ENCODE measurements at places on chromosomes 3 and 15. TPM values are rescaled to one million over a fixed set of nuclear protein-coding genes. Genes with fewer than 3 reads are reported as not detected.

GRCh38 chr3:128423525-128424147, 43.1 kb downstream of the DNAJB8 start:
- H3K27ac ChIP-seq, result no peak overlapping the region
- peaks cover 9% of the 10 kb centered on the region for H3K27me3 ChIP-seq
- H3K36me3 ChIP-seq, result no peaks in the 10 kb centered on the region
- H3K4me1 ChIP-seq, result no peaks in the 10 kb centered on the region
- no peak overlapping the region for H3K4me3 ChIP-seq

DNA sequence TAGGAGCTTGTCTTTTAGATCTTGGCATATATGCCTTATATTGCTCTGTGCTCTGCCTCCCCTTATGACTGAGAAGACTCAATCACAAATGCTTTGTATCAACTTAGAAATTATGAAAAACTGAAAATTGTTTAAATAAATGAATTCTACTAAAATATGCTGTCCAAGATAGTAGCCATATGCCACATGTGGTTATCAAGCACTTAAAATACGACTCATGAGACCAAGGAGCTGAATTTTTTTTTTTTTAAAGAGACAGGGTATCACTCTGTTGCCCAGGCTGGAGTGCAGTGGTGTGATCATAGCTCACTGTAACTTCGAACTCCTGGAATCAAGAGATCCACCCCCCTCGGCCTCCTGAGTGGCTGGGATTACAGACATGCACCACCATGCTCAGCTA, 118.3 kb downstream of the RFTN1 start:
- H3K4me1 ChIP-seq, result no peaks in the 10 kb centered on the region
- no peak overlapping the region for H3K4me3 ChIP-seq
- H3K27ac ChIP-seq, result peak overlapping the region; percentile 6
- no peaks in the 10 kb centered on the region for H3K36me3 ChIP-seq
- no peak for DNase-seq

DNA sequence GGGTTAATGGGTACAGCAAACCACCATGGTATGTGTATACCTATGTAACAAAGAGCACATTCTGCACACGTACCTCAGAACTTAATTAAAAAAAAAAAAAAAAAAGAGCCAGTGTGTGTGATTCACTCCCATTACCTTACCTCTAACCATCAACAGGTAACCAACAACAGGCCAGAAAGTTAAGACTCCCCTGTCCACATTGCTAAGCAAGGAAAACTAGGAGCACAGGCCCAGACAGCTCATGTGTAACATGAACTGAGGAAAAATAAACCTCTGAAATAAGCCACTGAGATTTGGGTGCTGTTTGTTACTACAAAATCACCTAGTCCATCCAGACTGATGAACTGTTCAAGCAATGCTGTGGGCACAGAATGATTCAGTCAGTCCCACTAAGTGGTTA, 6.0 kb downstream of the KATNBL1 start:
- no peaks in the 10 kb centered on the region for H3K36me3 ChIP-seq
- no peak overlapping the region for H3K27ac ChIP-seq
- DNase-seq, result no peak
- no peak overlapping the region for H3K4me3 ChIP-seq
- H3K27me3 ChIP-seq, result no peaks in the 10 kb centered on the region
- peaks cover 18% of the 10 kb centered on the region for H3K4me1 ChIP-seq

GRCh38 chr3:18812316-18812715, 336.0 kb upstream of the KCNH8 start:
- H3K4me1 ChIP-seq, result no peaks in the 10 kb centered on the region
- H3K27ac ChIP-seq, result no peak overlapping the region
- no peak for DNase-seq
- no peaks in the 10 kb centered on the region for H3K27me3 ChIP-seq
- no peak overlapping the region for H3K4me3 ChIP-seq

DNA sequence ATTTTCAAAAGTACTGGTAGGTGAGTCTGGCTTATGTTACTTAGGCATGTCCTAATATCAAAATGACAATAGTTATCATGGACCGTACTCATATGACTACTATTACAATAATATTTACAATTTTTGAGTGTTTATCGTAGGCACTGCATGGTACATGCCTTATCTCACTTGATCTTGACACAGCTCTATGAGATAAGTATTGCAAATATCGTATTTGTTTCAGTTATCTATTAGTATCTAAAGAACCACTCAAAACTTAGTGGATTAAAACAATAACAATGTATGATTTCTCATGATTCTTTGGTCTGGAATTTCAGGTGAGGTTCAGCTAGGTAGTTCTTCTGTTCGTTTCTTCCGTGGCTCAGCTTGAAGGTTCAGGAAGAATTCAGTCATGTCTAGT, 59.7 kb upstream of the XCR1 start:
- DNase-seq, result no peak
- H3K4me3 ChIP-seq, result no peak overlapping the region
- H3K4me1 ChIP-seq, result peaks cover 35% of the 10 kb centered on the region
- no peaks in the 10 kb centered on the region for H3K27me3 ChIP-seq
- H3K36me3 ChIP-seq, result no peaks in the 10 kb centered on the region

DNA sequence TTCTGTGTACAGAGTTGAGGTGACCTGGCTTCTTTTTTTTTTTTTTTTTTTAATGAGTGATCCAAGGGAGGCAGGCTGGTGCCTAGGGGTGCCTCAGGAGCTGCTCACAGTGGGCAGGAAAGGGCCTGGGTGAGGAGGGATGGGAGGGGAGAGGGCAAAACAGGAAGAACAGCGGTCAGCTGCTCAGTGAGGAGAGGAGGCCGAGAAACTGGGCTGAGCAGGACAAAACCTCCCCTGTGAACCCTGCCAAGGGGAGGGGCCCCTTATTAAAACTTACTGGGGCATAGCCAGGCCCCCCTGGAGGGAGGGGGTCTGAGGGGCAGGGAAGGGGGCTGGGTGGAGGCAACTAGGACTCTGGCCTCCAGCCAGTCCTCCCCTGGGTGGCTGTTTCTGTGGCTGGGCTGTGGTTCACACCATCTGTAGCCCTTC, 3.5 kb downstream of the PLEKHO2 start:
- H3K4me1 ChIP-seq, result peaks cover 89% of the 10 kb centered on the region
- no peaks in the 10 kb centered on the region for H3K27me3 ChIP-seq
- H3K36me3 ChIP-seq, result peaks cover 26% of the 10 kb centered on the region
- peak; percentile 85 for DNase-seq
- H3K27ac ChIP-seq, result peak overlapping the region; percentile 96

DNA sequence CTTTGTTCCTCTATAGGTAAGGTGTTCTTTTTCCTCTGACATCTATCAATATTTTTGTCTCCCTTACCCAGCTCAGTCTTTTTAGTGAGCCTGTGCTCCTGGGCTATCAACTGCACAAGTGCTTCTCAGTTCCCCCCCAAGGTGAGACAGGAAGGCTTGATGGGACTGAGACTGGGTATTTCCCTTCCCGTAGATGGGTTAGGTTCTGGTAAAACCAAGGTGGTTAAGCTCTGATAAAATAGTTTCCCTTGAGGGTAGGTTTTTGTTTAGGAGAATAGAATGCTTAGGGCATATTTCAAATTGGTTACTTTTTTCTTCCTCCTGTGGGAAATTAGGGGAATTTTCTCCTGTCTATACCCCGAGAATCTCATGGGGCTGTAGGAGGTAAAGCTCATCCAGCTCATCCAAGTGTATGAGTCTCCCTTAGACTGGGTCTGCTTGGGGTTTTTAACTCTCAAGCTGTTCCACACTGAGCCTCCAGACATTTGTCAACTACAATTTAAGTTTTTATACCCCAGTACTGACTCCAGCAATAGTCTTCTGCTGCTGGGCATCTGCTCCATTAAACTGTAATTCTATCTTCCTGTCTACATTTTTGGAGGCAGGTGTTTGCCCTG, 44.9 kb downstream of the OXSR1 start:
- H3K36me3 ChIP-seq, result peaks cover 7% of the 10 kb centered on the region
- H3K4me1 ChIP-seq, result peaks cover 6% of the 10 kb centered on the region
- H3K27me3 ChIP-seq, result no peaks in the 10 kb centered on the region
- H3K4me3 ChIP-seq, result no peak overlapping the region

DNA sequence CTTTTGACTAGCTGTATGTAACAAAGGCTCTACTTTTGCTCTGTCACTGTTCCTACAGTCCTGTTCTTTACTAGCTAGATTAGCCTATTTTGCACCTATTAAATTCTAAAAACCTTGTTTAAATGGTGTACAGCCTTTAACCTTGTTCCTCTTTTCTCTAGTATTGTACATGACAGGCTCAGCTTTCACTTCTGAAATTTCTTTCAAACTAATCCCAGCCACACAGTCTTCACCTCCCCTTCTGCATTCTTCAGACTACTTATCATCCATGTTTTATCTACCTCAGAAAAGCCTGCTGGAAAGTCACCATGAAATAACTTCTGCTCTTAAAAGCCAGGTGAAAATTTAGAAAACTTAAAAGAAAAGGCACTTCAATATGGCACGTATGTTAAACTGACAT, 122.4 kb downstream of the NECTIN3 start:
- no peaks in the 10 kb centered on the region for H3K4me1 ChIP-seq
- H3K27ac ChIP-seq, result no peak overlapping the region
- no peaks in the 10 kb centered on the region for H3K27me3 ChIP-seq
- H3K4me3 ChIP-seq, result no peak overlapping the region
- no peak for DNase-seq
- H3K36me3 ChIP-seq, result no peaks in the 10 kb centered on the region

DNA sequence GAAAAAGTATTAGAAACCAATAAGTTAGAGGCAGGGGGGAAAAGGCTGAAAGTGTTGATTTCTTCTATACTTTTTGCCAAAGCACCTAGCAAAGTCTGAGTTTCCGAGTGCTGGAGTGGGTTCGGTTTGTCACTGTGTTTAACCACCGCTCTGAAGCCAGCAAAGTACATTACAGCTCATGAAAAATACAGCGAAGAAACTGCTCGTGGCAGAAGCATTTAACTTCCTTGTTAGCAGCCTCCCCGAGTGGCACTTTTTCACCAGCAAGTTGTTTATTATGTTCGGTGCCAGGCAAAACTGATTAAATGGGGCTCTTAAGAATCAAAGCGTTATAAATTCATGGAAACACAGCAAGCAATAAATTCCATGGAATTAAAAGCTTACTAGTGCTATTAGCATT, 313.6 kb downstream of the FOXP1 start:
- no peak for DNase-seq
- H3K27ac ChIP-seq, result no peak overlapping the region
- H3K4me3 ChIP-seq, result no peak overlapping the region
- no peaks in the 10 kb centered on the region for H3K4me1 ChIP-seq

DNA sequence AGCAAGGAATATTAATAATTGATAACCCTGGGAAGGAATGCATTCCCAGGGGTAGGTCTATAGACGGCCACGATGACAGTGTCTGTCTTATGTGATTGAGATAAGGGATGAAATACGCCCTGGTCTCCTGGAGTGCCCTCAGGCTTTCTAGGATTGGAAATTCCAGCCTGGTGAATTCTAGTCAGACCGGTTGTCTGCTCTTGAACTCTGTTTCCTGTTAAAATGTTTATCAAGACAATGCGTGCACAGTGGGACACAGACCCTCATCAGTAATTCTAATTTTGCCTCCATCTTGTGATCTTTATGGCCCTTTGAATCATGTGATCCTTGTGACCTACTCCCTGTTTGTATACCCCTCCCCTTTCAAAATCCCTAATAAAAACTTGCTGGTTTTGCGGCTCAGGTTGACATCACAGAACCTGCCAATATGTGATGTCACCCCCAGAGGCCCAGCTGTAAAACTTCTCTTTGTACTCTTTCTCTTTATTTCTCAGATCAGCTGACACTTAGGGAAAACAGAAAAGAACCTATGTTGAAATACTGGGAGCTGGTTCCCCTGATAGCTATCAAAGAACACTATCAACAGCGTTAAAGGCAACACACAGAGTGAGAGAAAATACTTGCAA, 183.3 kb downstream of the PDE8A start:
- H3K27ac ChIP-seq, result no peak overlapping the region
- H3K4me1 ChIP-seq, result peaks cover 5% of the 10 kb centered on the region
- no peak for DNase-seq

- H3K27ac ChIP-seq, result peak overlapping the region; percentile 83
- H3K4me3 ChIP-seq, result peak overlapping the region; percentile 40
- peak; percentile 85 for DNase-seq
Observed at GRCh38 chr3:13013994-13014754, 59.1 kb downstream of the IQSEC1 start.

DNA sequence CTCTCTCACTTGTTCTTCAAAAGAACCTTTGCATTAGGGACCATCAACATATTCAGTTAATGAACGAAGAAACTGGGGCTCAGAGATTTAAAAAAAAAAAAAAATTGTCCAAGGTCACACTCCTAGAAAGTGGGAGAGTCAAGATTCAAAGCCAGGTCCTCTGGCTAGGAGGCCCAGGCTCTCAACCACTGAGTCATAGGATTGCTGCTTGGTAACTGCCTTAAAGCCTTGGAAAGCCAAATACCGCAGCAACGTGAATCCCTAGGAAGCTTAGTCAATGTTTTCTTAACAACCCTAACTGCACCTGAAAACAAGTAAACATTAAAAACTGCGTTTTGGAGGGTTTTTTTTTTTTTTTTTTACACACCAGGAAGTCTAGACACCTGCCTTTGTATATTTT, 156.8 kb downstream of the WNT5A start:
- no peaks in the 10 kb centered on the region for H3K27me3 ChIP-seq
- H3K4me3 ChIP-seq, result no peak overlapping the region

- no peak overlapping the region for H3K27ac ChIP-seq
- H3K4me3 ChIP-seq, result no peak overlapping the region
- H3K27me3 ChIP-seq, result no peaks in the 10 kb centered on the region
- no peaks in the 10 kb centered on the region for H3K36me3 ChIP-seq
- DNase-seq, result no peak
- H3K4me1 ChIP-seq, result no peaks in the 10 kb centered on the region
Observed at GRCh38 chr3:107216711-107217110, 160.5 kb upstream of the CCDC54 start.

DNA sequence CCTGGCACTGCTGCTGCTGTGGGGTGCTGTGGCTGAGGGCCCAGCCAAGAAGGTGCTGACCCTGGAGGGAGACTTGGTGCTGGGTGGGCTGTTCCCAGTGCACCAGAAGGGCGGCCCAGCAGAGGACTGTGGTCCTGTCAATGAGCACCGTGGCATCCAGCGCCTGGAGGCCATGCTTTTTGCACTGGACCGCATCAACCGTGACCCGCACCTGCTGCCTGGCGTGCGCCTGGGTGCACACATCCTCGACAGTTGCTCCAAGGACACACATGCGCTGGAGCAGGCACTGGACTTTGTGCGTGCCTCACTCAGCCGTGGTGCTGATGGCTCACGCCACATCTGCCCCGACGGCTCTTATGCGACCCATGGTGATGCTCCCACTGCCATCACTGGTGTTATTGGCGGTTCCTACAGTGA, 2.1 kb downstream of the GRM2 start:
- no peak for DNase-seq
- peaks cover 5% of the 10 kb centered on the region for H3K36me3 ChIP-seq
- no peak overlapping the region for H3K27ac ChIP-seq
- H3K4me3 ChIP-seq, result no peak overlapping the region
- H3K4me1 ChIP-seq, result peaks cover 21% of the 10 kb centered on the region

The FAM3D gene
- 0.23 TPM for total RNA-seq

The FSD2 gene
- not detected for total RNA-seq

The ST3GAL6 gene
- total RNA-seq, result 9.9 TPM

The LIPH gene
- 3.1 TPM for total RNA-seq

The ZBTB38 gene
- total RNA-seq, result 63.5 TPM

The CYP8B1 gene
- not detected for total RNA-seq

The KY gene
- not detected for total RNA-seq

Measured in spleen (tissue), 13 donors.